Anterior cingulate cortex (tissue), 58 donors: ENCODE measurements at places on chromosomes 12 and 14.

DNA sequence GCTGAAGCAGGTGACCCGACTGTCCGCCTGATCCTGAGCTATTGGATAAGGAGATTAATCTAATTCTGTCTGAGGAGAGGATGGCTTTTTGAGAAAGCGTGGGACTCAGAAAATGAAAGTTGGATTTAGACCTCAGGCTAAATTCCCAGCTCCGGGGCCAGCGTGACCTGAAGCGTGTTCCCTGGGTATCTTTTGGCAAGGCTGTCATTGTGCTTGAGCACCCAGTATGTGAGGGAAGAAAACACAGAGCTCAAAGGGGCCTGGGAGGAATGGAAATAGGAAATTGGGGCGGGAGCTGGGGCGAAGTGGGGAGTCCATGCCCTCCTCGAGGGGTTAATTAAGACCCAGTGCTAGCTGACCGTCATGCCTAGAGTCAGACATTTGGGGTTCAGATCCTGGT lies 17.5 kb upstream of the CCDC63 start:
- DNase-seq: no peak

- no peak for DNase-seq
Measured at GRCh38 chr14:26067341-26067740, 530.5 kb downstream of the NOVA1 start.

DNA sequence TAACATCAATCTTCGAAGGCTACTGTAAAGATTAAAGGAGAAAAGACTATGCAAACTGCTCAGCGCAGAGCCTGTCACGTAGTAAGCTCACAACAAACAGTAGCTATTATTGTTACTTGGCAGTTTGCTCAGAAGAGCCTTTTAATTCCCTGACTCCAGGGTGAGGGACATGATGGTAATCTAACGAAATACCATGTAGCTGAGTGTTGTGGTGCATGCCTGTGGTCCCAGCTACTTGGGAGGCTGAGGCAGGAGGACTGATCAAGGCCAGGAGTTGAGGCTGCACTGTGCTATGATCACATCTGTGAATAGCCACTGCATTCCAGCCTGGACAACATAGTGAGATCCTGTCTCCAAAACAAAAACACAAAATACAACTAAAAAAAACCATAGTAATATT lies 22.8 kb downstream of the HEBP1 start:
- no peak for DNase-seq

DNA sequence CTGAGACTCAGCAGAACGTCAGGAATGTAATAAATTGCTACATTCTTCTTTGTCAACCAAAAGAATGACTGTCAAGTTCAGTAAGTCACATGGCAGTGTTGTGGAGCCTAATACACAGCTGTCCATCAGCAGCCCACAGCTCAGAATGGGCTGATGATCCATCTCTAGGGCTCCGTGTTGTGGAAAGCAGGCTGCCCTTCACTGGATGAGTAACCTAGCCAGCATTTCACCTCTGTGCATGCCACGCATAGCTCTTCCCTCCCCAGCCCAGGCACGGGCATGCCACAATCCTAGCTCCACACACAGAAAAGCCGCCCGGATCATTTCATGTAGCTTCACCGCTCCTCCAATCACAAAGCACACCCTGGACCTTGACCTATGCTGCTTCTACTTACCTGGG lies 878.0 kb upstream of the TMEM132C start:
- no peak for DNase-seq

GRCh38 chr14:73239393-73240241 lies 2.3 kb downstream of the PAPLN start:
- DNase-seq: peak; percentile 48

DNA sequence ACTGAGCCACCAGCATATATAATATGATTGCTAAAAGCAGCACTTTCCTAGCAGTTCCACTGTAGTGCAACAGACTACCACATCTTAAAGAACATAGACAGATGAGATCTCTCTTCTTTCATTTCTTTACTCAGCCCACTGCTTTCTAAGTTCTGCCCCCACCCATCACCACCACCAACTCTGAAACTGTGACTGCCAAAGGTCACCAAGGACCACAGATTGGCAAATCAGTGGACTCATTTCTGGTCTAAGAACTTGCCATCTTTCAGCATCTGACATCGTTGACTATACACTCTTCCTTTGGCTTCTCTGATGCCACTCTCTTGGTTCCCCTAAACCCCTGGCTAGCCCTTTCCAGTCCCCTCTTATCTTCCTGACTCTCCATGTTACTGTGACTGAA lies 38.4 kb downstream of the IFNG start:
- DNase-seq: no peak

GRCh38 chr12:64706306-64706705 lies 52.9 kb downstream of the GNS start:
- no peak for DNase-seq

DNA sequence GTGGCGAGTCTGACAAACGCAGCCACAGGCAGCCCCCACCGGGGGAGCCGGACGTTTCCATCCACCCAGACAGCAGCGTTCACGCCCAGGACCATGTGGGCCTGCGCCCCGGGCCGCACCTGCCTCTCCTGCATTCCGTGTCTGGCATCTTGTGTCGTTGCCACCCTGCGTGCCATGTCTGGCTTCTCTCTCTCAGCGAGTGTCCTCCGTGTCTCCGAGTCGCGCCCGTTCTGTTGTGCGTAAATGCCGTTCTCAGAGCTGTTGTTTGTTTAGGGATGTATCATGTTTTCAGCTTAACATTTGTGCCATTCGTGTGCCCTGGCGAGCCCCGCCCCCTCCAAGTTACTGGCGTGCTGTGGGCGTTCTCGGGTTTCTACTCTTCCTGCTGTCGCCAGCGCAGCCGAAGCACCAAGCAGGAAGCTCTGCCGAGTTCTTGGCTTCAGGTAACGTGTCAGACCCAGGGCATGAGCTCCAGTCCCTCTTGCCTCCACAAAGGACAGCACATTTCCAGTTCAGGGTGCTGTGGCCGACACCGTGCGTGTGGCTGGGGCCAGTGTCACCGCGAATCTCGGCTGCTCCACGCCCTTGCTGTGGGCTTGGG lies 34.6 kb downstream of the NOC4L start:
- no peak for DNase-seq

DNA sequence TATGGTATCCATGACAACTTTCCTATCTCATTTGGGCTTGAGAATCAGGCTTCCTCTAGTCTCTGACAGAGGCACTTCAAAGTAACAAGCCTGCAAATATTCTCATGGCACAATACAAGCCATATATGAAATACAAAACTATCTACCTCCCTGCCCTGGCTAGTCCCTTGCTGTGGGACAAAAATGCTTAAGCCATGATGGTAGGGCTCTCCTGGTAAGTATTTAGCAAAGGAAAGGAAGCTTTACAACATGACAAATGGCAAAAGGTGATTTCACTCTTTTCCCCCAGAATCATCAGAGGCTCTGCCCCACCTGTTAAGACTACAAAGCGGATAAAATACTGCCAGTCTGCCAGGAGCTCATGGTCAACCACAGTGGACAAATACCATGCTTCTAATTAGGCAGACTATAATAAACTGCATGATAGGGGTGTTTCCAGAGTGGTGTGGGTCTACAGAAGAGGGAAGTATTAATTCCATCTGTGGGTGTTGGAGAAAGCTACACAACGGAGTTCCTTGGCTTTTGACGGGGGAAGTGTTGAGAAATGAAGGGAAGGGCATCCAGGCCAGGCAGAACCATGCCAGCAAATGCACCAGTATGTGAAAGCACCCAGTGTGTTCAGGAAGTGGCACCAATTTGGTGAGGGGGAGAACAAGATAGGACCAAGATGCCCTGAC lies 92.9 kb downstream of the SPTSSA start:
- no peak for DNase-seq

DNA sequence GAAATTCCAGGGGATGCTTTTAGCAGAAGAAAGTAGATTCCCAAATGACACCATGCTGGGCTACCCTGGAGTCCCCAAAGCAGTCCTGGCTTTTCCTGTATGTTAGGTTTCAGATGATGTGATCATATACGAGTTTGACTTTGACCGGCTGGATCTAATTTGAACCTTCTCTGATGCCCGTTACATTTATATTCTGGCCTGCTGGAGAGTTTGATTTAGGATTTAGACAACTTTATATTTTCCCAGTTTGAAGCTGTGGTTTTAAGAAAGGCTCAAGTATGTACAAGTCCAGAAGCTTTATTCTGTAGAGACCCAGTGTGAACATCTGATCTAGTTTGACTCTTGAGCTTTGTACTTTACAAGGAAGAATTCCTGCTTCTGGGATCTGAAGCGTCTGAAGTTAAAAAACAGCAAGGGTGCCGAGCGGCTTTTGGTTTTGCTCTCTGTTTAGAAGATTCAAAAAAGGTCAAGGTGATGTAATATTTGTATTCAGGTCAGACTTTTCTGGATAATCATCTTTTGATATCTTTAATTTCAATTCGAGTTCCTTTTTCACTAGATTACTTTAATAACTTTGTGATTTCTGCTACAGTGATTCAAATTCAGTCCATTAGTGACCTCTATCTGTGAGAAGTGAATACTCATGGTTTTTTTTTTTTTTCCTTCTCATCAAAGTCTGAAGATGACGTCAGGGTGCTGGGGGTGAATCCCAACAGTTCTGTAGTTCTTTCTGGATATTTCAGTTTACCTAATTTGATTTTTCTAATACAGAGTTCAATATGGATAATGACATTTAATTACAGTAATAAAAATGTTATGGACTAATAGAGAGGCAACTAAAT lies 6.3 kb downstream of the FLRT2 start:
- DNase-seq: no peak

GRCh38 chr14:95098984-95099599 lies 58.2 kb downstream of the DICER1 start:
- peak; percentile 30 for DNase-seq

- DNase-seq: no peak
Measured at GRCh38 chr12:54870048-54870447, 15.7 kb downstream of the MUCL1 start.

DNA sequence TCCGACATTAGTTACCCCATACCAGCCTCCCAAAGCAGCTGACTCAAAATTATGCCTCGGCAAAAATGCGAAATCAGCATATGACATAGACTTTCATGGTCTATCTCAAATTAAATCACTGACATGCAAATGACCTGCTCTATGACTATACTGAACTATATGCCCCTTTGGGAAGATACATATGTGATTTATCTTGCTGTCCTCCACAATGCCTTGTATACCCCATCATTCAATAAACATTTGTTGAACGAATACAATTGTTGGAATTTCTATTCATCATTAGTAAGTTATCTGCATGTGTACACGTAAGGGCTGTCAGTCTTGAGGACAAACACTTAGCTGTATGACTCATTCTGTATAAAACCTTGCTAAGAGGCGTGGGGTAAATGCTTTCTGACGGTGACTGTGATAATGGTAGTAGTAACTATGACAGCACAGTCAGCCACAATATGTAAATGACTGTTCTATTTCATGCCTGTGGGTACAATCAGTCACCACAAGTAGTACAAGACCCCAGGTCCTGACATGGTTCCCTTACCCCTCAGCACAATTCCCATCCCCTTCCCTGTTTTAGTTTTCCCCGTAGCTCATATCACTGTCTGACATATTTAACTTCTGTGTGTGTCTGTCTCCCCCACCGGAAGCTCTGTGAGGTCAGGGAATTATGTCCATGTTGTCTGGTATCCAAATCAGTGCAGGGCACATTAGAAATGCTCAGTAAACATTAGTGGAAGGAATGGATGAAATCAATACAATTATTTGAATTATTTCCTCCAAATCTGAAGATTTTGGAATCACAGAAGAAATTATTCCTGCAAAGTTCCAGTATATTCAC lies 42.8 kb downstream of the STXBP6 start:
- no peak for DNase-seq

DNA sequence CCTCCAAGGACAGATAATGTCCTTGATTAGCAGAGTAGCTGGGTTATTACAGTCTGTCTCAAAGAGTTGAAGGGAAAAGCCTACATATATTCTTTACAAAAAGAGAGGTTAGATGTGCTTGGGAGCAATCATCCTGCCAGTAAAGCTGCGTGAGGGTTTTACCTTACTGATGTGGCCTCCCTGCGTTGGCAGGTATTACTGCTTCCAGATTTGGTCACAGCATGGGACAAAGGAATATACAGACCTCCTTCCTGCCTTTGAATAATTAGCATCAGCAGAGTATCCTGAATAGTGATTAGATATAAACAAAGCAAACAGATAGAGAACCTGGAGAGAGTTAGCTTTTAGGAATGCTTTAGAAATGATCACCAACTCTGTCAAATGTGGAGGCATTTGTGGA lies 69.6 kb downstream of the TMTC2 start:
- no peak for DNase-seq

- DNase-seq: no peak
Measured at GRCh38 chr12:6056406-6057240, 67.8 kb downstream of the VWF start.

DNA sequence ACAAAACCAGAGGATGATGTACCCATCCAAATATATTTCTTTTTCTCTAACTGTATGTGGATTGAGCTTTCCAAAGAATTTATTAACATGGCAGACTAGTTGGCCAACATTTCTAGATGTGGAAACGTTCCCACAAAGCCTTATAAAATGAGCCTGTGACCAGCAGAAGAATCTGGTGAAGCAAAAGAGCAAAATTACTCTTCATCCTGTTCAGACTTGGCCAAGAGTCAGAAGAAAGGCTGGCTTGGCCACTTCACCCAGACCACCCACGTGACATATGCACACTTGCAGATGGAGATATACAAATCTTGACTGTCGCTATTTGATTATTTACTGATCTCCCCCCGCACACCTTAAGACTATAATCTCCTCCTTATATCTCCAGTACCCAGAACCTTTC lies 96.7 kb downstream of the NUAK1 start:
- no peak for DNase-seq

GRCh38 chr14:105326891-105327694 lies 12.5 kb downstream of the PACS2 start:
- no peak for DNase-seq

DNA sequence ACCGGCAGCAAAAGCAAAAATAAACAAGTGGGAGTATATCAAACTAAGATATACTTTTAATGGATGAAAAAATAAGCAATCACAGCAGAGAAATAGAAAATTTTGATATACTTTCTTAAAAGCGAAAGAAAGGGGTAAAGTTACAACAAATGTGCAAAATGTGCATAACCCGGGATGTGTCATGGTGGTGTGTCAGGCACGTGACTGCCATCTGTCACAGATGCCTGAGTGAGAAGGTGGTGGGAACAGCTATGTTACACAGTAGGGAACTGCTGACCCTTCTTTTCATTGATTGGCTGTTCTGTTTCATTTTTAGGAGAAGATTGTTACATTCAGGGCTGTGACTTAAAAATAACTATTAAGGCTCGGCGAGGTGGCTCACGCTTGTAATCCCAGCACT lies 168.1 kb upstream of the PELI2 start:
- DNase-seq: no peak
